ENCODE measurements at places on chromosomes 5 and 9.

- no peak for DNase-seq
Observed at GRCh38 chr5:100574716-100575115, 39.5 kb downstream of the FAM174A start.

- no peak for DNase-seq
Observed at GRCh38 chr9:23541976-23542375, 284.1 kb downstream of the ELAVL2 start.

- DNase-seq: no peak
Observed at GRCh38 chr5:153676406-153676805, 185.9 kb downstream of the GRIA1 start.

GRCh38 chr5:177982956-177983355 lies 13.1 kb downstream of the PROP1 start:
- DNase-seq: no peak

DNA sequence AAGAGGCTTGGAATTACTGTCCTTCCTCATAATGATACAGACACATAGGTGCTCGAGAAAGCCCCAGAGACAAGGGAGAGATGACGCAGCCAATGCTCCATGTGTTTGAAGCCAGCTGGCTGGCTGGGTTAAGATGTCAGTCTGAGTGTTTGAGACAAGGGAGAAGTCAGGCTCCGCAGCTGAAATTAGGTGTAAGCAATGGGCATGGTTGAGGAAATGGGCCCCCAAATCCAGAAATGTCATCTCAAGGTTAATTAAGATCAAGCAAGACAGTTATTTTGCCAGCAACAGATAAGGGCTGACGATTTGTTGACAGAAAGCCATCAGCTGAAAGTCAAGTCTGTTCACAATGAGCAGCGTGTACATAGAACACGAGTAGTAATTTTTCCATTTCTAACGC lies 713.4 kb downstream of the IRX1 start:
- no peak for DNase-seq

GRCh38 chr9:21558615-21559401 lies 76.7 kb upstream of the IFNE start:
- no peak for DNase-seq
